Stimulated activated CD4-positive, alpha-beta T cell treated with anti-CD3 and anti-CD28 coated beads, Interleukin-4, amount 100 ng/mL, for 24 hours (primary cell): ENCODE measurements at places on chromosomes 6 and 20.

GRCh38 chr6:168498161-168498843 is 57.3 kb downstream of the SMOC2 start:
- DNase-seq = no peak

- DNase-seq = no peak
These were observed 90.5 kb downstream of the GPX5 start for GRCh38 chr6:28615955-28616747.

DNA sequence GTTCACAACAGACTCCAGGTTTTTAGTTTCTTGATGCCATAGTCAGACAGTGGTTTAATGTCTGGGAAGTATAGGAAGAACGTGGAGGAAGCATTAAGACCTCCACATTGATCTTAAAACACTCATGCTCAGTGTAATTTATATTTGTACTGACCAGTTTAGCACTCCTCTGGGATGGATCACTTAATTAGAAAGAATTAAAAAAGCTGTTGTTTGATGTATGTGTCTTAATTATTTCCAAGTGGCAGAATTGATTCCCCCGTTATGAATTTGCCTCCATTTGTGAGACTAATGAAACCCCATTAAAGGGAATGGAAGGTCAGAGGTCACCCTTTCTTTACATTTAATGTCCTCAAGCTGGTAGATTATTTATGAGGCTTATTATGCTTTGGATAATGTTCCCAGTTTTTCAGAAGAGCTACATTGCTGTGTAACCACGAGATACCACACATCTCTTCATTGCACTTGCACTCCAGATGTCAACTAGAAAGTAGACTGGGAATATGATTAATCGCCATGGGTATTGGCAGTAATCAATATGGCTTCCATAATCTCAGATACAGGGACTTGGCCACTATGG is 270.0 kb upstream of the JAG1 start:
- no peak for DNase-seq

DNA sequence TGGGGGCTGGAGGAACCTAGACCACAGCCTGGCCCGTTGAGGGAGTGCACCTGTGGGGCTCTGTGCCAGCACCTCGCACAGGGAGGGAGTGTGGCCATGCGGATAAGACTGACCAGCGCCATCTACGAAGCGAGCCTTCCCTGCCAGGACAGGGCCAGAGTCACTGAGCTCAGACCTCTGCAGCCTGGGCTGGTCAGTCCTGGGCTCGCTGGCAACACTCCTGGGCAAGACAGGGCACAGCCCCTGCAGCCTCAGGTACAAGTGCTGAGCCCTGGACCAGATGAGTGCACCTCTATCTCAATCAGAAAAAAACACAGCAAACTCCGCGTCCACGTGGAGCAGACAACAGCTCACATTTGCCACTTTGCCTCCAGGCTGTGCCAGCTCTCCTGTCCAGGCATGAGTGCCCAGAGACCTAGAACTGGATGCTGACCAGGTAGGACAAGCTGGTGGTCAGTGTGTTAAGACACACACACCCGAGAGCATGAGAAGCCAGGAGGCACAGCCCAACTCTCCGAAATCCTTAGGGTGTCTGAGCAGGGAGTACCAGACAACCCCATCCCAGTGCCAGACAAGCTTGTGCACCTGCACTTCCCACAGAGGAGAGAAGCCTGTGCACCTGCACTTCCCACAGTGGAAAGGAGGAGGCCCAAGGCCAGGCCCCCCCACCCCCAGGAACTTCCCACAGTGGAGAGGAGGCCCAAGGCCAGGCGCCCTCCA is 4.9 kb downstream of the ARFRP1 start:
- no peak for DNase-seq

- no peak for DNase-seq
These were observed 148.7 kb upstream of the RIPOR2 start for GRCh38 chr6:25084508-25084833.

GRCh38 chr6:46794068-46794467 is 879 bp downstream of the MEP1A start:
- DNase-seq = no peak

DNA sequence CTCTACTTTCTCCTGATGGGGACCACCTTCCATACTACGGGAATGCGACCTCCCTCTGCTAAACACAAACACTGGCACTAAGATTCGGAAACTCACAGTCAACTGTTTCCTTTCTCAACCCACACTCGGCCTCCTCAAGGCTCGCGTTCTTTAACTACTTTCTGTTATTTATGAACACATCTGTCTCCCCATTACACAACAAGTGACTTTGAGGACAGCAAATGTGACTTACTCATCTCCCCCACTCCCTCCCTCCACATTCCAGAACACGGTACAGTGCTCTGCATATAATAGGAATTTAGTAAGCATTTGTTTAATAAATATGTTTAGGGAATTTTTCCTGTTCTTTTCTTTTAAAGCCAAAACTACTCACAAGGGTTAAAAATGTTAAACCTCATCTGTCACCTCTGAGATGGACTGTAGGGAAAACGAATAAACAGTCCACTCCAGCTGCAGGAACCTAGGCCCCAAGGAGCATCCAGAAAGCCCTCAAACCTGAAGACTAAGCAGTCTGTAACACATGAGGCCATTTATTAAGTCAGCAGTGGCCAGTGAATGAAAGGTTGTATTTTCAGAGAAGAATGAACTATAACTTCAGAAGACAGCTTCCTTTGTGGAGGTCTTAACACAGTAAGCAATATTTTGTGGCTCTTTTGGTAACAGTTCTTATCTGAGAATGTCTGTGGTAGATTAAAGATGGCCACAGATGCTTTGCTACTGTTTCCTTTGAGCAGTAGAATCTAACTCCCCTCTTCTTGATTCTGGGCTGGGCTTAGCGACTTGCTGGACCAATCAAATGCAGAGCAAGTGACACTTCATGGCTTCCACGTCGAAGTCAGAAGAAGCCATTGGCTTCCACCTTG is 209.6 kb upstream of the DTNBP1 start:
- DNase-seq = no peak

GRCh38 chr6:2197177-2197671 is 48.2 kb downstream of the GMDS start:
- no peak for DNase-seq

DNA sequence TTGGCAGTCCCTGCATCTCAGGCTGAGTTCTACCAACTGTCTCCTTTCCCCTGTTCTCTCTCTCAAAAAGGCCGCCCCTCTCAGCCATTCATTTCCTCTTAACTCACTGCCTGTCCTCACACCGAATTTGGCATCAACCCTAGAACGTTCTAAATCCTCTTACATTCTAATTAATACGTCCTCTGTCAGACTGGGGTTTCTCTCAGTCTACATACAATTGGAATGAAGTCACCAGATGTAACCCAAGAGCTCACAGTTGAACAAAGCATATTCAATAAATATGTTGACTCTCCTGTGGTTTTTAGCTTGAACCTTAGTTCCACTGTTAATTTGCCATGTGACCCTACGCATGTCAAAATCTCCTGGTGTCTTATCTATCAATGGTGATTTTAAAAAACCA is 269.6 kb downstream of the CLIC5 start:
- no peak for DNase-seq

GRCh38 chr6:82866446-82866845 is 199.2 kb downstream of the UBE3D start:
- DNase-seq = no peak

- DNase-seq = no peak
These were observed 14.5 kb downstream of the STX16 start for GRCh38 chr20:58665606-58666005.

GRCh38 chr6:127949251-127949650 is 48.4 kb upstream of the THEMIS start:
- DNase-seq = no peak

- DNase-seq = no peak
These were observed 64.2 kb downstream of the DLL1 start for GRCh38 chr6:170226647-170227046.

DNA sequence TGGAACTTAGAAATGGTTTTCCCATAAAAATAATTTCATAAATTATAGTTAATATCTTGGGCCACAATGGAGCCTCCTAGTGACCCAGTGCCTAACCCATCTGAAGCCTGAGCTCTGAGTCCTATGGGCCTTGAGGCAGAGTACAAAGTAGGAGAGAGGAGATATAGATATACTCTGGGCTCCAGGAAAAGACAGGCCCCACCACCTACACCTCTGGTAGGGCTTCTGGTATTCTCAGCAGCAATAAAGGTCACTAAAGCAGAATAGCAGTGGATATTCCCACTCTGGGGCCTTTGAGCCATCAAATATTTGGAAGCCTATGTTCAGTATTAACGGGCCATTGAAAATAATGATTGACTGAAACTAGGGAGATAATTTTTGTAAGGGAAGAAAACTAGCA is 24.1 kb downstream of the CYP39A1 start:
- no peak for DNase-seq

GRCh38 chr6:133315811-133316210 is 74.7 kb downstream of the EYA4 start:
- DNase-seq = no peak

DNA sequence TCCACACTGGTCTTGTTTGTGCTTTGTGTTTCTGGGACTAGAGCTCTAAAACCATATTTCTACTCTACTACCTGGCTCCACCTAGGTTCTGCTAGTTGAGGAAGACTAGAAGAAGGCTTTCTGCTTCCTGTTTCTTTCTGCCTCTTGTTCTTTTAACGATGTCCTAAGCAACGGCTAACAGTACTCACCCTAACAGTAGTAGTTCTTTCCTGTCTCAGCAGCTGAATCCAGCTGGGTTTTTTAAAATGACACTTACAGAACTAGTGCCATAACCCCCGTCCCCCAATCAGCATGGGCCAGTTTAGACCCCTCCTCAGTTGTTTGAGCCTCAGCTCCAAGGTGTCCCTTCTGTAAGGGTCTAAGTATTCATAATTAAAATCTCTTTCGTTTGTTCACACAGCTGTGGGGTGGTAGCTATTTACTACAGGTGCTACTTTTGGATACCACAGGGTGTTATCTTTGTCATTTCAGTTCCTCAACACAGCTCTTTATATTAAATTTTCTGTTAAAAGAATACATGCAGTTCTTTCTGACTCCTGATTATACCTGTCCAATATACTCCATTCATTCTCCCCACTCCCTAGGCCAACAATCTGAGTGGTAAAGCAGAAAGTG is 790.2 kb downstream of the DHX35 start:
- DNase-seq = no peak

DNA sequence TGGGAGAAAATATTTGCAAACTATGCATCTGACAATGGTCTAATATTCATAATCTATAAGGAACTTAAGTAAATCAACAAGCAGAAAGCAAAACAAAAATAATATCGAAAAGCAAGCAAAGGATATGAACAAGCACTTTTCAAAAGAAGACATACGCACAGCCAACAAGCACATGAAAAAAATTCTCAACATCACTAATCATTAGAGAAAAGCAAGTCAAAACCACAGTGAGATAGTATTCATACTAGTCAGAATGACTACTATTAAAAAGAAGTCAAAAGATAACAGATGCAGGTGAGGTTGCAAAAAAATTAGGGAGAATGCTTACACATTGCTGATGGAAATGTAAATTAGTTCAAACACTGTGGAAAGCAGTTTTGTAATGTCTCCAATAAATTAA is 410.2 kb downstream of the MMUT start:
- no peak for DNase-seq

- no peak for DNase-seq
These were observed 74.4 kb downstream of the SH3BGRL2 start for GRCh38 chr6:79705456-79705995.

- no peak for DNase-seq
These were observed 214.5 kb upstream of the CITED2 start for GRCh38 chr6:139588734-139589593.

- DNase-seq = no peak
These were observed 109.4 kb upstream of the ARMC2 start for GRCh38 chr6:108738684-108739416.

DNA sequence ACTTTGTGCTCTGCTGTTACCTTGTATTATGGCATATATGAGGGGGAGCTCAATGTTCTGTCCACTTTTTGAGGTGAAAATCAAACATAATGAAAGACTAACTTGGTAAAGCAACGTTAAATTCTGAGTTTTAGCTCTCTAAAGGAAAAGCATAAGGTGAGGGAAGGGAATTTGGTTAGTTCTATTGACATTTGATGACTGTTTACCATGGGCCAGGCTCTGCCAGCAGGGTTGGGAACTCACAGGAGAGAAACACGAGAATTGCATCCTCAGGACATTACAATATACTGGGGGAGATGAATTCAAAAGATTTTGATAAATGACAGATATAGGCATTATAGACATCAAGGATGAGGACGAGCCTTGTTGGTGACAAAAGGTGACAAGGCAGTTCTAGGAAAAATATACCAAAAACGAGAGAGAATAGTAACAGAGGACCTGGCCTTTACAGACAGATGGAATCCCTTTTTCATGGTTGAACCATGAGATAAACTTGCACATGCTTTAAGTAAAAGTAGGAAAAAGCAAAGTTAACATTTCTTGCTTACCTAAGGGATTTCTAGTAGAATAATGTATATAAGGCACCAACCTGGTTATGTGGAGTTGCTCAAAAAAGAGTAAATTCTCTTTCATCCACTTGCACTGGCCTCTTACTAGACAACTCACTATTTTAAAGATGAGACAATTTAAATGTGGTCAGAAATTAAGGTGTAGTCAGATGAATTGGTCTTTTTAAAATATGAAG is 191.4 kb downstream of the NKAIN2 start:
- no peak for DNase-seq

- DNase-seq = no peak
These were observed 30.4 kb upstream of the SPDEF start for GRCh38 chr6:34586327-34587040.

GRCh38 chr6:21752054-21752811 is 158.7 kb downstream of the SOX4 start:
- no peak for DNase-seq

GRCh38 chr6:130853555-130854183 is 26.5 kb downstream of the SMLR1 start:
- no peak for DNase-seq

DNA sequence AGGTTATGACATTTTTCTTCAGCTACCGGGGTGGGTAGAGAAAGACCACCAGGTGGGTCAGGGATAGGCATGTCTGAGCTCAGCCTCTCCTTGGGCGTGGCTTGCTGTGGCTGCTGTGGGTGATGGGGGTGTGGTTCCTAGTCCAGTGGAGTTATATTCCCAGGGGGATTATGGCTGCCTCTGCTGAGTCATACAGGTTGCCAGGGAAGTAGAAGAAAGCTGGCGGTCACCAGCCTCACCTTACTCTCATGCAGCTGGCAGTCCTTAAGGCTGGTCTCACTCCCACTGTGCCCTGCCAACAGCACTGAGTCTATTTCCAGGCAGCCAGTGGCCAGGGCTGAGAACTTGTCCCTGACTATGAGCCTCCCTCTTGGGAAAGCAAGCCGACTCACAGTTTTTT is 130.0 kb downstream of the SCP2D1 start:
- DNase-seq = no peak

DNA sequence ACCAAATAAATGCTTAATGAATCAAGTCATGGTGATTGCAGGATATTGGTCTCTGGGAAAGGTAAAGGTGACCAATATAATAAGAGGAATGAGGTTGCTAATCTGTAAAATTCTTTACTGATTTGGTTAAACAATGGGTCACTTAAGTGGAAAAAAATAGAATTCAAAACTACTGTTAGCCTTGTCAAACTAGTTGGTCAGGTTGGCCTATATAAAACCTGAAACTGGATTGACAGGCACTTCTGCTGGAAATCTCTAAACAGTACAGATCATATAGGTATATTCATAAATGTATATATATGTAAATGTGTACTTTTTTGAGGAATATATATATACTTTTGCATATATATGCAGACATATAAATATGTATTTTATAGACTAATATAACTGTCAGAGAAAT is 19.7 kb downstream of the PLCB4 start:
- DNase-seq = no peak
